ENCODE measurements at places on chromosomes 1 and 21.

DNA sequence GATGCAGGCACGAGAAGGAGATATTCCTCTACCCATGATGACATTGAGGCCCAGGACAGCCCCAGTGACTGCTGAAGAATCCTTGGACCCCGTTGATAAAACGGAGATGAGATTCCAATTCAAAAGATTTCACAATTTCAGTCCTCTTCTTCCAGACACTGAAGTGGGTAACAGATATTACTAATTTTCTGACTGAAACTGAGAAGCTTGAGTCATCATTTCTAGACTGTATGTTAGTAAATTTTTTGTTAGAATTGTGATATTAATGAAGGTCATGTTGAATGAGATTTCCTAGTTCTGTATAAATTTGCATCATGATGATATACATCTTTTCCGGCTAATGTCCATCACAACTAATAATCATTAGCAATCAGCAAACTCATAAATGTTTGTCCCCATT lies 185.8 kb downstream of the CHRM3 start:
- DNase-seq, result no peak

DNA sequence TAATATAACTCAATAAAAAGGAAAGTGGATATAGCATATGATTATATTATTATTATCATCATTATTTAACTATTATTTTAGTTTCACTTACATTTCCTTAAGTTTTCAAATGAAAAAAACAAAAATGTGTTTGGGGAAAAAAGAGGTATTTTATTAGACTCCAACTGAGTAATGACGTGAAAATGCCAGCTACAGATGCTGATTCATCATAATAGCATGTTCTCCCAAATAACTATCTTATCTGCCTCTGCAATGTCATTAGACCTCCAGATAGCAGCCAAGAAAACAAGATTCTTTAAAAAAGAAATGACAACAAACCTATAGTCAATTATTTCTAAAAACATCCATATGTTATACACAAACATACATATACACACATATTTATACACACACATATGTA lies 1071.9 kb upstream of the TMPRSS15 start:
- DNase-seq, result no peak

DNA sequence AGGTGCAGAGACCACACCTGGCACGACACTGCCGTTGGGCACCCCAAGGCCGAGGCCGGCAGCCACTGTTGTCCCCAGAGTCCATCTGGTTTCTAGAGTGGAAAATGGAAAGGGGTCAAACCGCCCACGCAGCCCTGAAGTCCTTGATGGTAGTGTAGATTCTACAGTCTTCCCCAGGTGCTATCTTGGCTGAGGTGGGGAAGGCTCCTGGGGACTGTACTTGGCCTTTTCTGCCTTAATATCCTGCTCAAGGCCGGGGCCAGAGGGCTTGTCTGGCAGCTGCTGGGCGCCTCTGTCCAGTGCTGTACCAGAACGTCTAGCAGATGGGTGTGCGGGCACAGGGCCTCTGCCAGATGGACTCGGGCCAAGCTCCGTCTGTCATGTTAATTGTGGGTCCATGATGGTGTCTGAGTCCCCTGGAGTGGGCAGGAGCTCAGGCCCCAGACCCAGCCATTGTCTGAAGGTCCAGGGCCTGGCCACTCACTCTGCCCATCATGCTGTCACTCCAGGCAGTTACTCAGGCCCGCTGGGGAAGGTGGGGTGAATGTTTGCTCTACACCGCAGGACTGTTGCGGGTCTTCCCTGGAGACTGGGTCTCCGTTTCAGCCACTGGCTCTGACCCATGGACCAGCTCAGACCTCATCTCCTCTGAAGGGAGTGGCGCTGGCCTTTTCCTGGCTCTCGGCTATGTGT lies 161.9 kb upstream of the COL6A1 start:
- DNase-seq, result no peak

DNA sequence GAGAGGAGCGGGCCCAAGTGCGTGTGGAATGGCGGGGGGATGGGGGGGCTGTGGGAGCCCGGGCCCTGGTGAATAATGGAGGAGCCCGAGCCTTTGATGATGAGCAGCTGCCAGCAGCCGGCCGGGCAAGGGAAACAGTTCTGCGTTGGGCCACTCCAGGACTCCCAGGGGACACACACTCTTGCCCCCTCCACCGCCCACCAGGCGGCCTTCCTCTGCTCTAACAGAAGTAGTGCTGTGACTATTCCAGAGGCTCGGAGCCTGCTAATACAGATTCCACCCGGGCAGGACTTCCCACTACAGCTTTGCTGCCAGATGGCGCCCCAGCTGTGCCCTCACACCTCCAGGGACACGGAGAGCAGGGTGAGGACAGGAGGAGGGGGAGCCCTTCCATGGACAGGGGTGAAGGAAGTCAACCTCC lies 48.2 kb upstream of the LRP8 start:
- no peak for DNase-seq

- DNase-seq, result no peak
Observed at GRCh38 chr1:7108251-7108650, 323.0 kb downstream of the CAMTA1 start.

GRCh38 chr1:54796902-54797301 lies 4.2 kb downstream of the TTC22 start:
- no peak for DNase-seq

DNA sequence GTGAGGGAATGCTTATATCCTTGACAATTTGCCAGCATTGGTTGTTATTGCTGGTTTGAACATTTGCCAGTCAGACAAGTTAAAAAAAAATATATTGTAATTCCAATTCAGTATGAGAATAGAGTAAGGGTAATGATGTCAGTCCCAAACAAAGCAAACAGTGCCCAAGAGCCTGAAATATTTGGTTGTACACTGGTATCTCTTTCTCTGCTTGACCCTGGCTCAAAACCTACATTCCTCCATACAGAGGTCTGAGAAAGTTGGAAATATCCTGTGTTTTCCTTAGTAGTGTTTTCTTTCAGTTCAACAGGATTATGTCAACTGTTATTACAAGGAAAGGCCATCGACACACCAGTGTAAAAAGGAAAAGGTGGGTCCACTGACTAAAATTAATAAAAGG lies 145.6 kb downstream of the MRPL39 start:
- no peak for DNase-seq

DNA sequence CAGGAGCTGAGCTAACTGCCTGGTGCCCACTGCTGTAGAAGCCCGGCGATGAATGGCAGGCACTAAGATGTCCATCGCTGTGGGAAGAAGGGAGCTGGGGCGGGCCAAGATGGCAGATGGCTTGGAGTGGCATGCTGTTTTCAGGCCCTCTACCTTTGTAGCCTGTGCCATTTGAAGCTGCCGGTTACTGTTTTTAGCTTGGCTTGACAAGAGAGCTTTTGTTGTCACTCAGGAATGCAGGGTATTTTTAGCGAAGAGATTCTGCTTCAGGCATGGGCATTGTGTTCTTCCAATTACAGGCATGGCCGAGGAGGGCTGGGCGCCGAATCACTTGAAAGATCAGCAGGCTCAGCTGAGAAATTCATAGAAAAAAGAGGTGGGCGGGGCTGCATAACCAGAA lies 348.7 kb downstream of the RPS6KC1 start:
- no peak for DNase-seq

DNA sequence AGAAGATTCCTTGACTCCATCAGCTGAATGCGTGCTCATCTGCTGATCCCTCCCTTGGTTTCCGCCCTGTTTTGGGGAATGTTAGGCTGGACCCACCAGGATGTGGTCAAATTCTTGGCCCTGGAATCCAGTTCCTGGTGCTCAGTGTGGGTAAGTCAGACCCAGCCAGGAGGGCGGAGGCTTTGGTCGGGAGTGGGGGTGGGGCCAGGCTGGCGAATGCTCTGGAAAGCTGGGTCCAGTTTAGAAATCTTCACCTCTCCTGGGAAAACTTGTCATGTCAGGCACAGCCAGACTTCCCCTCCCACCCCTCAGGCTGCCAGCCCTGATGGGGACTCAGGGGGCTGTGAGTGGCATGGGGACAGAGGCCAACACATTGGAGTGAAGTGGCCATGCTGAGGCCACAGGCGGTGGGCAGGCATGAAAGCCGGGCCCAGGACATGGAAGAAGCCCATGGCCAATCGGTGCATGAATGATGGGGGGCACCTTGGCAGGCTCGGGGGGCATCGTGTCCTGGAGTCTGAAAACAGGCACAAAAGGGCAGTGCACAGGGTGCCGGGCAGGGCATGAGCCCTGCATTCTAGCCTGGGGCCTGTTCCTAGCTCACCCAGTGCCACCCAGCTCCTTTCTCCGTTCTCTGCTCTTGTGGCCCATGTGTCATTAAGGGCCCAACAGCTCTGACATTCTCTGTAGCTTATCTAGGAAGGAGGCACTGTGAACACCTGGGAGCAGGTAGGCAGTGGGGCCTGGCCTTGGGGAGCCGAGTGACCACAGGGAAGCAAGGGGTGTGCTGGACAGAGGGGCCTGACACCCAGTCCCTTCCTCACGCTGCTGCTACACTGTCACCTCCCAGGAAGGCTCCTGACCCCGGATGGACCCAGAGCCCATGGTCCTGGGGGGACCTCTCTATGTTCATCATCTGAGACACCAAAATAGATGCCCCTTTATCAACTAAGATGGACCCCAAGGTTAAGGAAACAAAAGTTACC lies 14.6 kb upstream of the PADI1 start:
- DNase-seq, result no peak

- no peak for DNase-seq
Observed at GRCh38 chr1:179036844-179037465, 11.3 kb downstream of the FAM20B start.

DNA sequence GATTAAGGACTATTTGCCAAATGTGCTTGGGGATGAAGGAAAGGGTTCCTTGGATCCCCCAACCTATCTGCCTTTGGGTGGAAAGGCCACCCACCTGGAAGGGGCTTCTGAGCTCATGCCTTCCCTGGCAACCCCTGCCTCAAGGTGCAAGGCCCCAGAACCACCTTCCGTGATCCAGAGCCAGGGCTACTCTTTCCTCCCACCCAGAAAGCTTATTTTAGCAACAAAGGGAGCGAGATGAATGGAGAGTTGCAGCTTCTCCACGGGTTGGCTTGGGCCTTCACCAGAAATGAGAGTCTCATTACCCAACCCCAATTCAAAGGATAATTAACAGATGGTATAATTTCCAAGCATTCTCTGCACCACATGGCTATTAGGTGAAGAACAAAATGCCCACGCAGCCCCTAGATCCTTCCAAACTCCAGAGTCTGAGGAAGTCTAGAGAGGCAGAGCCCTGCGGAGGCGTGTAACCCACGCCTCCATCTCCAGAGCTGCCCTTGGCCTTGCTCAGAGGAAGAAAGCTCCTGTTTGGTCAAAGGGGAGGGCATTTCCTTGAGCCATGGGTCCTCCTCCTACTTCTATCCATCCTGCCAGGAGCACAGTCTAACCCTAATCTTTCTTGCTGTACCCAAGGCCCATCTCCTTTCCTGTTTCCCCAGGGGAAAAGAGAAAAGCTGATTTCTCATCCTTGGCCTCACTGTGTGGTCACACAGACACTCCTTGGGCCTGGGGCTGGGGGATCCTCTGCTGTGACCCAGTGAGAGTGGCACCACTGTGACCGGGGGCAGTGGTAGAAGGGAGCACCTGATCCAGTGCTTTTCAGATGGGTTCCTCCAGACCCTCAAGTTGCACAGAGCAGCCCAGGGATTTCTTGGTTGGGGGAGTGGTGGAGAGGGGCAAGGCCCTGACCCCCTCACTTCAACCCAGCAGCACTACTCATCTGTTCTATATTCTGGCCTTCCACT lies 1.7 kb upstream of the CELSR2 start:
- DNase-seq, result peak; percentile 10
